ENCODE measurements at places on chromosomes 4 and X. TPM values are rescaled to one million over a fixed set of nuclear protein-coding genes. Genes with fewer than 3 reads are reported as not detected.

Gene ZDHHC15
- total RNA-seq = not detected

Gene CT45A3
- not detected for total RNA-seq

Gene ATP2B3
- not detected for total RNA-seq

Gene USP17L17
- total RNA-seq = not detected

Gene SPANXD
- not detected for total RNA-seq

Gene HSPA4L
- total RNA-seq = 19.8 TPM
